ENCODE measurements at places on chromosomes 2 and 18. TPM values are rescaled to one million over a fixed set of nuclear protein-coding genes. Genes with fewer than 3 reads are reported as not detected.
A peak's percentile ranks its signal among the peaks of the same experiment; 100 is the strongest.

DNA sequence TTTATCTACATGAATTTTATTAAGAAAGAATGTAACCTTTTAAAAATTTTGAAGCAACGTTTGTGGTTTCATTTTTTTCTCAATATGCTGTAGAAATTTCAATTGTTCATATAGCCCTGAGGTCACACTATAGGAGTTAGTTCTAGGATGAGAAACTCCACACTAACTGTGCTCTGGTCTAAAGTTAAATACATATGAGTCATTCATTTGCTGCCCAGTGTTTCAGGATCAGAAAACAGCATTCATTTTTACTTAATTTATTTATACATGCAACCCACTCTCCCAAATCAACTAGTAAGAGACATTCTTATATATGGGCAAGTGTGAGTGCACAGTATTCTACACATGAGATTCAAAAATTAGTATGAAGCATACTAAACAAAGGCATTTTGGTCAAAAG is 137.9 kb downstream of the DOCK10 start:
- no peaks in the 10 kb centered on the region for H3K36me3 ChIP-seq
- H3K4me3 ChIP-seq, result no peak overlapping the region
- DNase-seq, result no peak
- H3K27ac ChIP-seq, result no peak overlapping the region

- no peaks in the 10 kb centered on the region for H3K27me3 ChIP-seq
- H3K27ac ChIP-seq, result no peak overlapping the region
- H3K4me1 ChIP-seq, result peaks cover 3% of the 10 kb centered on the region
- H3K4me3 ChIP-seq, result no peak overlapping the region
- no peak for DNase-seq
- H3K36me3 ChIP-seq, result no peaks in the 10 kb centered on the region
Observed at GRCh38 chr2:178441426-178441825, 9.5 kb downstream of the PRKRA start.

GRCh38 chr18:79133724-79134123 is 64.5 kb downstream of the ATP9B start:
- H3K36me3 ChIP-seq, result no peaks in the 10 kb centered on the region
- no peak overlapping the region for H3K4me3 ChIP-seq
- H3K27me3 ChIP-seq, result no peaks in the 10 kb centered on the region
- DNase-seq, result no peak
- no peak overlapping the region for H3K27ac ChIP-seq

DNA sequence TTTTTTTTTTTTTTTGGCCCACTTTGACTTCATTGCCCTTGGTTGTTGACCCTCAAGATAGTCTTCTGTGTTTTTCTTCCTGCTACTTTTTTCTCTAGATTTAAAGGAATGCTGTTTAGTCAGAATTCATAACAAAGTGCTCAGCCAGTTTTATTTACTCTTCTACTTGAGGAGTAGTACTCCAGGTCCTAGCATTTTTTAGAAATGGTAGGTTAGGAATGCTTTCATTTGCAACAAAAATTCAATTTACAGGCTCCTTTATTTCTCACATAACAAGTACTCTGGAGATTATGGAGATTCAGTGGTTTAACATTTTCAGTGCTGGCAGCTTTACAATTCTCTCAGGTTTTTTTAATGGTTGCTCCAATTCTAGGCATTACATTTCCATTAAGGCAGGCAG is 58.2 kb downstream of the KIAA1328 start:
- DNase-seq, result no peak
- H3K4me1 ChIP-seq, result no peaks in the 10 kb centered on the region
- no peaks in the 10 kb centered on the region for H3K27me3 ChIP-seq

DNA sequence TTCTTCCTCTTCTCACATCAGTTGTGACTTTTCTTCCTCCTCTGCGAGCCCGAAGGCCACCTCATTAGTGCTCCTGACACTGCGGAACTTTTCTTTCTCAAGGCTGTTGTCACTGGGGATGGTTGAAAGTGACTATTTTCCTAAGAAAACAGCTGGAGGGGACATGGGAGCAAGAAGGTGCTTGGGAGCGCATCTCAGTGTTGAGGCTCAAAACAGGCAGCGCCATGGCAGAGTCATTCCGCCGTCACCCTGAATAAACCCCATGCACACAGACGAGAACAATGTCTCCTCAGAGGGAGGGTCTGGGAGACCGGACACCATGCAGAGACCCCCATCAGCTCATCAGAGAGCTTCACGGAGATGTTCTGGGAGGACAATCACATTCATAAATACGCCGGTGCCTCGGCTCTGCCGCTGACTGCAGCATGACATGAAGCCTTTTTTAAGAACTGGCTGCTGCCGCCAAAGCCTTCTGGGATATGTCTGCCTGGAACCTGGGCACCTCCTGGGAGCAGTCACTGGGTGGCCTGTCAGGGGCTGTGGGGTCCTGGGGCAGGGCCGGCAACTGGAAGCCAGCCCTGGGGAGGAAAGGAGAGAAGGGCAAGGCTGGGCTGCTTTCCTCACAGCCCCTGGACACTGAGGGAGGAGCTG is 19.2 kb downstream of the ATOH8 start:
- H3K27ac ChIP-seq, result peak overlapping the region; percentile 48
- peaks cover 12% of the 10 kb centered on the region for H3K4me1 ChIP-seq
- H3K36me3 ChIP-seq, result no peaks in the 10 kb centered on the region
- H3K27me3 ChIP-seq, result no peaks in the 10 kb centered on the region
- DNase-seq, result no peak

DNA sequence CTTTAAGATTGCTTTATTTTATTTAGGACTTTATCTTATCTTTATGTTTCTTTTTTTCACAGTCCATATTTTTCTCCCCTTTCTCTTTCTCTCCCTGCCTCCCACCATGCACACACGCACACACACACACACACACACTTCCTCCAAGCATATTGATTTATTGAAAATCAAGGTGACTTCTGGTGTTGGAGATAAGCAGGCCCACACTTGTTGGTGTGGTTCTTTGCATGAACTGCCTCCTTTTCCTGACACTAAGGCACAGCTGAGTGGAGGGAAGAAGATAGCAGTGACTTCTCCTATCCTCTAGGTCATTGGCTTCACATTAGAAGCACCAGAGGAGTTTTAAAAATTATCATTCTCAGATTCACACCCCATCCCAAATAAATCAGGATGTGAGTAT is 18.0 kb downstream of the TBR1 start:
- H3K4me3 ChIP-seq, result no peak overlapping the region
- DNase-seq, result no peak
- H3K27me3 ChIP-seq, result peaks cover 5% of the 10 kb centered on the region
- H3K4me1 ChIP-seq, result no peaks in the 10 kb centered on the region

- H3K4me1 ChIP-seq, result no peaks in the 10 kb centered on the region
- H3K4me3 ChIP-seq, result no peak overlapping the region
- no peaks in the 10 kb centered on the region for H3K36me3 ChIP-seq
- no peak for DNase-seq
- no peaks in the 10 kb centered on the region for H3K27me3 ChIP-seq
Observed at GRCh38 chr18:36043153-36043552, 24.2 kb downstream of the RPRD1A start.

DNA sequence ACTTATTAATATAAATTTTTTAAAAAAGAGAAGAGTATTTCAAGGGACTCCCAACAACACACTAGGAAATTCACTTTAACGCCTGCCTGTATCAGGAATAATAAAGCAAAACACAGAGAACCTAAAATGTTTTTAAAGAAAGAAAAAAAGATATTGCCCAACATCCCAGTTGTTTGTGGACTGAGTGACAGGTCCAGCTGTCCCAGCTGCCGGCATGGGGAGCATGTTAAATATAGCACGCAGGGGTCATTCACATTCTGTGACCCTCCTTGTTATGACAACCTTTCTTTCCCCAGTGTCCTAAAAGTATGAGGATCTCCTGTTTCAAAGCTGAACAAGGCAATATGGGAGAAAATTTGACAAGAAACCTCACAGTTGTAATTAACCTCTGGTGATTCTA is 4.4 kb downstream of the KLHL41 start:
- no peaks in the 10 kb centered on the region for H3K36me3 ChIP-seq
- no peaks in the 10 kb centered on the region for H3K4me1 ChIP-seq
- no peak overlapping the region for H3K4me3 ChIP-seq
- DNase-seq, result no peak

DNA sequence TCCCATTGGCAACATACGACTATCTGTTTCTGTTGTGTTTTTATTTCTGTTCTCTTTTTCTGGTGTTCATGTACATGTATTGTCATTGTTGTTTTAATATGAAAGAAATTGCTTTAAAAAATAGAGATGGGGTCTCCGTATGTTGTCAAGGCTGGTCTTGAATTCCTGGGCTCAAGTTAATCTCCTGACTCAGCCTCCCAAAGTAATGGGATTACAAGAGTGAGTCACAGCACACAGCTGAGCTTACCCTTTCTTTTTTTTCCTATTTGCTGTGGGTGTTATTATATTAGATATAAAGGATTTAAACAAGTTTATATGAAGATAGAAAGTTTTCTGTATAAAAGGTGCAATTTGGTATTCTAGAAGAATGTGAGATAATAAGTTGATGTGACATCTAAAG is 554.6 kb downstream of the DSC3 start:
- H3K36me3 ChIP-seq, result no peaks in the 10 kb centered on the region
- DNase-seq, result no peak
- no peaks in the 10 kb centered on the region for H3K27me3 ChIP-seq
- no peak overlapping the region for H3K4me3 ChIP-seq
- H3K27ac ChIP-seq, result no peak overlapping the region
- H3K4me1 ChIP-seq, result no peaks in the 10 kb centered on the region

DNA sequence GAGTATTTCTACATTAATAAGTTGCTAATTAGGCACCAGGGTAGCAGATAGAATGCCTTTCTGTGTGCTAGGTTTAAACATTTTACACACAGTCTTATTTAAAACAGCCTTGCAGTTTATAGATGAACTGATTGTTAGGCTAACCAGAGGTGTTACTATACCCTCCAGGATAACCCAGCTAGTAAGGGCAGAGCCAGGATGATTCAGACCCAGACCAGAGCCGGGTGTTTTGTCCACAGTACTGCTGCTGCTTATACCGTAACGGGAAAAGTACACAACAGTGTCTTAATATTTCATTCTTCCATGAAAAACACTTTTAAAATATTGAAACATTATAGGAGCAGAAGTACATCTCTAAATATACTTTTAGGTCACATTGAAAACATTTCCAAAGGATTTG is 82.7 kb downstream of the MALT1 start:
- no peak overlapping the region for H3K4me3 ChIP-seq
- DNase-seq, result no peak
- peaks cover 5% of the 10 kb centered on the region for H3K36me3 ChIP-seq
- H3K4me1 ChIP-seq, result peaks cover 6% of the 10 kb centered on the region
- no peak overlapping the region for H3K27ac ChIP-seq

- no peak overlapping the region for H3K4me3 ChIP-seq
- no peaks in the 10 kb centered on the region for H3K36me3 ChIP-seq
Observed at GRCh38 chr2:1183300-1183699, 230.0 kb upstream of the TPO start.

DNA sequence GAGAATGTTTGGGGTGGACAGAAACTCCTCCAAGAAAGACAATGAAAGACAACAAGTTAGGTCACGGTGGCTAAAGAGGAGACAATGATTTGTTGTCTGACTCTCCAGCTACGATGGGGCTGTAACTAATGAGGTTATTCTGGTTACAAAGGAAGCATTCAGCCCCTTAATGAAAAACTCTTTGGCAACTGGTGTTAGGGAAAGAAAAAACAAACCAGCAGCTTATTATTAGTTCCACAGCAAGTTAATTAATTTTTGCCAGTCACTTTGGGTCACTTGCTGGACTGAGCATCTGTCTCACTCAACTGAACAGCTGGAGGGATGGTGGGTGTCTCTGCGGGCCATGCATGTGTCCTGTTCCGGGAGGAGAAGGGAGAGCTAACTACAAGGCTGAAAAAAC is 263.7 kb downstream of the ALK start:
- no peak overlapping the region for H3K4me3 ChIP-seq
- H3K4me1 ChIP-seq, result no peaks in the 10 kb centered on the region
- H3K27me3 ChIP-seq, result no peaks in the 10 kb centered on the region
- no peak overlapping the region for H3K27ac ChIP-seq
- no peak for DNase-seq

- H3K27me3 ChIP-seq, result no peaks in the 10 kb centered on the region
- no peak for DNase-seq
- H3K27ac ChIP-seq, result no peak overlapping the region
- no peak overlapping the region for H3K4me3 ChIP-seq
- no peaks in the 10 kb centered on the region for H3K4me1 ChIP-seq
Observed at GRCh38 chr2:65193446-65193845, 34.2 kb upstream of the ACTR2 start.

DNA sequence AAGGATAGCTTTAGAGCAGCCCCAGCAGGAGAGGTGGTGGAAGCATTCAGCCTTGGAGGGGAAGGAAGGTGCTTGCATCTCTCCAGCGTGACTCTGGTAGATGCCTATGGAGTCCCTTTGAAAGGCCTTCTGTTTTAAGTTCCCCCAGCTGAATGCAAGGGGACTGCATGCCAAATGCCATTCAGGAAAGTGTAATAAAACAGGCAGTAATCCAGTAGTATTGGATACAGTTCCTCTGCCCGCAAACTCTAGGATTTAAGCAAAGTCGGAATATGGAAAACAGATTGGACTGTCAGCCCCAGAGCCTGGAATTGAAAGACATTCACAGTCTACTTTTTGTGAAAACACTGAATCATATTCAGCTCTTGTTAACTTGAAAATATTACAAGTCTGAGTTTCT is 125.2 kb upstream of the GAREM1 start:
- H3K36me3 ChIP-seq, result no peaks in the 10 kb centered on the region
- H3K27me3 ChIP-seq, result no peaks in the 10 kb centered on the region
- no peaks in the 10 kb centered on the region for H3K4me1 ChIP-seq
- H3K27ac ChIP-seq, result no peak overlapping the region
- DNase-seq, result no peak

GRCh38 chr18:54255141-54255540 is 14.2 kb upstream of the POLI start:
- DNase-seq, result no peak
- H3K4me1 ChIP-seq, result peaks cover 3% of the 10 kb centered on the region
- no peaks in the 10 kb centered on the region for H3K36me3 ChIP-seq
- no peak overlapping the region for H3K4me3 ChIP-seq

CYP27A1 gene
- total RNA-seq, result 98.3 TPM

ERMN gene
- total RNA-seq, result not detected

PRSS56 gene
- not detected for total RNA-seq
